ENCODE measurements at places on chromosomes 3 and 15.

GRCh38 chr15:69316291-69316690 is 17.6 kb downstream of the PAQR5 start:
- no peak for DNase-seq

- no peak for DNase-seq
Observed at GRCh38 chr3:61664105-61664482, 102.7 kb downstream of the PTPRG start.

- DNase-seq, result no peak
Observed at GRCh38 chr15:68303134-68303533, 25.6 kb downstream of the FEM1B start.

- DNase-seq, result peak; percentile 37
Observed at GRCh38 chr3:138187296-138188012, at the start of gene ARMC8. Gene ARMC8 (plus strand): TSS chr3:138187301. CDS start chr3:138187555, 254 bp downstream.

DNA sequence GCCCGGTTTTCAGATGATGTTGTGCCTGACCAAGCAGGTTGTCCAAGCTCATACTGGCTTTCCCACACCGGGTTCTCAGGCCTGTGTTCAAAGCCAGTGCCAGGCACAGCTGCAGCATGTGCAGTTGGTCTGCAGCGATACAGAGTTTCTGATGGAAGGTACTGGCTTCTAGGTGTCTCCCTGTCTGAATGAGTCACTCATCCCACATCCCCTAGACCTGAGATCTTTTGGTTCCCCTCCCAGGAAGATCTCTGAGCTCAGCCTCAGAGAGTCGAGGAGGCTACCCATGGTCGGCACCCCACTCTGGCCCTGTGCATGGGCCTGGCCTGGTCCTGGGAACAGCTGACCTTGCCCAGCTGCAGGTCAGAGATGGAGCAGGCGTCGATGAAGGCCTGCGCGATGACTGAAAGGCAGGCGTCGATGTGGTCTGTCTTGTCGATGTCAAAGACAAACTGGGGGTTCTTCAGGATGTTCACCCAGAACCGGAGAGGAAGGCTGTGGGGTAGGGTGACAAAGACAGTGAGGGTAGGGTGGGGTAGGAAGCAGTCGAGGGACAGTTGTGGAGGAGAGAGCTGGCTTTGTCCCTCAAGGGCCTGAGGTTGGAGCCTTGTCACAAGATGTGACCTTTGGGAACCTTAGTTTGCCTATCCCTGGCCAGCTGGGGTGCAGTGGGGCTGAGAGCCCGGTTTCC is 15.3 kb downstream of the H1-8 start:
- no peak for DNase-seq

DNA sequence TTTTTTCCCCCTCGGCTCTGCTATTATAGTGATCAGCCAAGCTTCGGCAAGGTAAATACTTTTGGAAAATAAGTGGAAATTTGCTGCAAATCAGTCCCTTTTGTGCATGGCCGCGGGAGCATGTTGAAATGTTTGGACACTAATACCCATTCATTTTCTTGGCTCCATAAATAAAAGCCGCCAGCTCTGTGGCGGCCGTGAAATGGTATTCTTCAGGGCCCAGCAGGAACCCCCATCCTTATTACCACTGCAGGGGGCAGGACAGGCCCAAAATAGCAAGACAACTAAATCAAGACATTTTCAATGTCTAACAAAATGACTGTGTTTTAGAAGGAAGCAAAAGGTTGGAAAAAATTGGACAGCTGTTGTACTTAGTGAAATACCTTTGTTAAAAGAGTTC is 362.3 kb downstream of the NR2F2 start:
- DNase-seq, result no peak

- DNase-seq, result no peak
Observed at GRCh38 chr3:157444797-157445184, 8.1 kb downstream of the PTX3 start.

DNA sequence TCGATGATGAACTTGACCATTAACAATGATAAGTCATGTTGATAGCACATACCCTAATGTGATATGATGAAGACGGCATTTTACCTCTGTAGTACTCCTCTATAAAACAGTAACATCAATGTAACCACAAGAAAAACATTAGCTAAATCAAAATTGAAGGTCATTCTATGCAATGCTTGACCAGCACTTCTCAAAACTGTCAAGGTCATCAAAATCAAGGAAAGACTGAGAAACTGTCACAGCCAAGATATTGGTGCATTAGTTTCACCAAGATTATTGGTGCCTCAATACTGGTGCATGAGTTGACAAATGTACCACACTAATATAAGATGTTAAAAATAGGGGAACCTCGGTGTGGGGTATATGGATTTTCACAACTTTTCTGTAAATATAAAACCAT is 251.1 kb upstream of the CNTN4 start:
- DNase-seq, result no peak

DNA sequence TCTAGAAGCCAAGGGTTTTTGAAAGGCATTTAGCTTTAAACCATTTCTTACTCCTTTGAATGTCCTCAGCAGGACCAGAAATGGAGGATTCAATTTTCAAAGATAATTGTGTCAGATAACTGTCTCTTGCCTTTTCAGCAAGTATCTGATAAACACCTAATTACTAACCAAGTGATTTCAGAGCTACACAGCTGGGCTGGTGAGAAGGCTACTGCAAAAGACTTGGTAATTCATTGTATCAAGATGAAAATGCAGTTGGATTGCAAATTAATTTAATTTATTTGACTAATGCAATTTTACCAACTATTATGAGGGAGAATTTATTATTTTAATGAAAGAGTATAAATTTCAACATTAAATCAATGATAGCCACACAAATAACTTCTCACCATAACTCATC is 165.4 kb downstream of the ROBO1 start:
- no peak for DNase-seq

DNA sequence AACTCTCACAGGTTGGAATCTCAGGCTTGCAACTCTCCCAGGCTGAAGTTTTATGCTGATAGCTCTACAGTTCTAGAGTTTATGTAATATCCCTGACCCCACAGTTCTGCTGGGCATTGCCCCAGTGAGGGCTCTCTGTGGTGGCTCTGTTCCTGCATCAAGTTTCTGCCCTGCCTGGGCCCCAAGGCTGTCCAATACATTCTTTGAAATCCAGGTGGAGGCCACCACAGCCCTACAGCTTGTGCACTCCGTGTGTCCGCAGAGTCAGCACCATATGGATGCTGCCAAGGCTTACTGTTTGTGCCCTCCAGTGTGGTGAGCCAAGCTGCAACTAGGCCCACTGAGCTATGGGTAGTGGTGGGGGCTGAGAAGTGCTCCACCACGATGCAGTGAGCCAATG is 1141.2 kb upstream of the EPHA6 start:
- no peak for DNase-seq

DNA sequence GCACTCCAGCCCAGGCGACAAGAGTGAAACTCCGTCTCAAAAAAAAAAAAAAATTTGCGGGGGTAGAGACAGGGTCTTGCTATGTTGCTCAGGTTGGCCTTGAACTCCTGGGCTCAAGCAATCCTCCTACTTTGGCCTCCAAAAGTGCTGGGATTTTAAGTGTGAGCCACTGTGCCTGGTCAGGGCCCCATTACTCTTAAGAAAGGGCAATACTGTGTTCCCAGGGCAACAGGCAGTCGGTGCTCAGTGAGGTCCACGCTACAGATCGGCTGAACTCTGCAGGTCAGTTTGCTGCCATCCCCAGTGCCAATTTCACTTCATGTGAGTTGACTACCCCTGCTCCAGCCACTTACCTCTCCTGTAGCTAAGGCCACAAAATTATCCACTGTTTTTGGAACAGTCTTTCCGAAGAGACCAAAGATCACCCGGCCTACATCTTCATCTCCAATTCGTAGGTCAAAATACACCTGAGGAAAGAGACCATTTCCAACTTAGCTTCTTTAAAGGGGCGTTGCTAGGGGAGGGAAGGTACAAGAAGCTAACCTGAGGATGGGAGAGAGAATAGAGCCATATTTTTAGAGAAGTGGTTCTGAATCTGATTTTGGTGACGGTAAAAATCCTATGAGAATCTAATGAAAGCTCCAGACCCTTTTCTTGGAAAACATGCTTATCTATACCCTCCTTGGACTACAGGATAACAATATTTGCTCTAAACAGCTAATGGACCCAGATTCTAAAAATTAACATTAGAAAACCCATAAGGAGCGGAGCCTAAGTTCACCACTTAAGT is 939 bp downstream of the PPIB start:
- DNase-seq, result no peak

- no peak for DNase-seq
Observed at GRCh38 chr3:160038862-160039562, 50.4 kb downstream of the IL12A start.

GRCh38 chr3:32155117-32155516 is 48.7 kb downstream of the GPD1L start:
- no peak for DNase-seq

- DNase-seq, result no peak
Observed at GRCh38 chr15:59295261-59296001, 77.2 kb downstream of the MYO1E start.

GRCh38 chr3:46183330-46183729 is 24.8 kb downstream of the CCR1 start:
- DNase-seq, result no peak

- DNase-seq, result no peak
Observed at GRCh38 chr3:127204841-127205582, 12.1 kb downstream of the PRR23E start.

- no peak for DNase-seq
Observed at GRCh38 chr3:157844800-157845565, 261.2 kb downstream of the SHOX2 start.

DNA sequence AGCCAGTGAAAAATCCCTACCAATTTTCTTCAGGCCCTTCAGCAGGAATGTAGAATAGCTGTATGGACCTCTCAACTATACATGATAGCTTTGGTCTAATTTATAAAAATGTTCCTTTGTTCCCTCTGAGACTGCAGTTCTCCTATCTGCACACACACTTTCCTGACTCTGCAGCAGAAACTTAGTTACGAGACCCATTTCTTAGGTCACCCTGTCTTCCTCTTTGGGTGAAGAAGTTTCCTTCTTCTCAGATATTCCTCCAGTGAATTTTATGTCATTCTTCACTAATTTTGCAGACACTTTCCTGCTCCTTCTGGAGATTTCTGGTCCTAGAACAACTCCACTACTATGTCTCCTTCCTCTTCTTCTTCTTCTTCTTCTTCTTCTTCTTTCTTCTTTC is 42.6 kb downstream of the CD200R1L start:
- no peak for DNase-seq

DNA sequence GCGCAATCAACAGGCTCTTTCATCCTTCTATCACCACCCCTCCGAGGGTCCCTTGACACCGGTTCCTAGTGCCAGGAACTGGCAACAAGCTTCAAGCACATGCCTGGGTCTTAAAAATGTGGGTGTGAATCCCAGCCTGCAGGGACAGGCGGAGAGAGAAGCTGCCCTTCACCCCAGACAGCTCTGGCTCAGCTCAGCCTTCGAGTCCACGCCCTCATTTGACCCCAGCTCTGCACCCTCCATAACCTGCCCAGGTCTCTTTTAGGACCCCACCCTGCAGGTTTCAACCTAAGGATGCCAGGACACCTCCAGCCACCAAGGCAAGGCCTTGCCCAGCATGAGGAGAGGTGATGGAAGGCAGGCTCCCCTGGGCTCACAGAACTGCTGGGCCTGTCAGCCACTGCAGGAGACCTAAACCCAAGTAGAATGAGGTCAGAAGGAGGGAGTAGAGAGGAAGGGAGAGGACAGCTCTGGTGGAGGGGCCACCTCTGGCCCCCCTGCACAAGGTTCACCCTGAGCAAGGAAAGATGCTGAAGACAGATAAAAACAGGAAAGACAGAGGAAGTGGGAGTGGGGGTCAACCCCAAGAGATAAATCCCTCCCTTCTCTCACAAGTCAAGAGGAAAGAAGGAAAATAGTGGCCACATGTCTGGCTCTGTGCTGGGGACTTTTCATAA is 2.6 kb upstream of the LOXL1 start:
- no peak for DNase-seq

- DNase-seq, result no peak
Observed at GRCh38 chr15:70504299-70504951, 258.9 kb downstream of the UACA start.

DNA sequence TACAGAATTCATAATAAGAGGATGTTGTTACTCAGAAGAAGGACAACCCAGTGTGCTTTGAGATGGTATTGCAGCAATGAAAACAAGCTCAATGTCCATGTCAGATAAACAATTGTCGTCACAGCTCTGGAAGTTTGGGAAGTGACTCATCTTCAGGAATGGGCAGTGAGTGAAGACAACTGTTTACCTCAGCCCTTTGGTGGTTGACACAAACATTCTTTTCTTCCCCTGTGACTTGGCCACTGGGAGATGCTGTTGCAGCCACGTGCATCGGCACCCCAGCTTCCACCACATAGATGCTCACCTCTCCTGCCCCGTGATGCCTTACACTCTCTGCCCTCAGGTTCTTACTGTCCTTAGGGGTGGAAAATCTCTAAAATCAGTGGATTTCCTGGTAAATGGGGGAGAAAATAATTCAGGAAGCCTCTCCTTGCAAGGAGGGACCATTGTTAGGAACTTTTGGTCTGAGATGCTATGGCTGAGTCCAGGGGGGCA is 114.1 kb upstream of the GALNT15 start:
- DNase-seq, result no peak

GRCh38 chr3:122680475-122681283 is at the start of gene PARP14:
Gene PARP14 (plus strand): TSS chr3:122680839. CDS start chr3:122680884, 45 bp downstream.
- DNase-seq, result no peak

GRCh38 chr3:174062923-174063322 is 665.4 kb downstream of the NLGN1 start:
- no peak for DNase-seq
